Stimulated activated CD4-positive, alpha-beta T cell treated with anti-CD3 and anti-CD28 coated beads, Interleukin-4, amount 100 ng/mL, for 4 hours (primary cell): ENCODE measurements at places on chromosomes 11 and 22.

DNA sequence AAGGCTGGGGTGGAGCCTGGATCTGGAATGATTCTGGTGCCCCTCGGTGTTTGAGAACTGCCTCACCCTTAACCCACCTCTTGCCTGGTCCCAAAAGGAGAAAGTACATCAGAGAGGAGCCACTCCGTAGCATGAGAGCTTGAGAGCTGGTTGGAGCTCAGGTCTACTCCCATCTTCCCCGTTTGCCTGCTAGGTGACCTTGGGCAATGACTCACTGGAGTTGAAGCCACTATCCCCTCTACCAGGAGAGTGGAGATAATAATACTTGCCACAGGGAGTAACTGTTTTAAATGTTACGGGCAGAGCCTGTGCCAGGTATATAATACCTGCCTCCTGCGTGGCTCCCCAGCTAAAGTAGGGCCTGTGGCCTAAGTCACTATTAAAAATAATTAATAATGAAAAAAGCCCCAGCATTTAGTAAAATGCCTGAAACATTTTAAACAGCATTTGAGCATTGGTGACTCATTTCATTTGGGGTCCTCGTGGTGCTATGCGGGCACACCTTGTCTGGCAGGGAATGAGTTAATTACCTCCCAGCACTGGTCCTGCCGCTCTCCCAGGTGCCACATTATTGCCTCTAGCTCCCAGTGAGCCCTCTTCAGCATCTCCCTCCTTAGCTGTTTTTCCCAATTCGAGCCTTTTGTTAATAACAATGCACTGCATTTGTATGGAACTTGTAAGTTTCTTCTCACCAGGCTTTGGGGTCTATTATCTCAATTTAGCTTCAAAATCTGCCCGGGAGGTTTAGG is 22.5 kb downstream of the CYTH4 start:
- DNase-seq, result no peak

DNA sequence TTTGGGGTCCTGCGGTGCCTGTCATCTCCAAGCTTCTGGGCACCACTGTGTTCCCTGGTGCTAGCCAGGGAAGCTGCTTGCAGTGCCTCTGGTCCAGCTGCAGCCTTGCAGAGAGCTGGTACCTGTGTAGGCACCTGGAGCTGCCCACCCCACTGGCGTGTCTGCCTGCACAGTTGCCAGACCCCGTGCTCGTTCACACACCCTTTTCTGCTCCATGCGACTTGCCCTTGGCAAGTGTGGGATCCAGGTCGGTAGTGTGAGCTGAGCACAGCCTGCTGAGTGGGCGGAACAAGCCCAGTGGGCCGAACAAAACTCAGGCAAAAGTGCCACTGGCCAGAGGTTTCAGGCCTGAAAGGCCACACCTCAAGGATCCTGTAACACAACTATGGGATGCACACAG is 146.5 kb upstream of the MTMR2 start:
- no peak for DNase-seq

DNA sequence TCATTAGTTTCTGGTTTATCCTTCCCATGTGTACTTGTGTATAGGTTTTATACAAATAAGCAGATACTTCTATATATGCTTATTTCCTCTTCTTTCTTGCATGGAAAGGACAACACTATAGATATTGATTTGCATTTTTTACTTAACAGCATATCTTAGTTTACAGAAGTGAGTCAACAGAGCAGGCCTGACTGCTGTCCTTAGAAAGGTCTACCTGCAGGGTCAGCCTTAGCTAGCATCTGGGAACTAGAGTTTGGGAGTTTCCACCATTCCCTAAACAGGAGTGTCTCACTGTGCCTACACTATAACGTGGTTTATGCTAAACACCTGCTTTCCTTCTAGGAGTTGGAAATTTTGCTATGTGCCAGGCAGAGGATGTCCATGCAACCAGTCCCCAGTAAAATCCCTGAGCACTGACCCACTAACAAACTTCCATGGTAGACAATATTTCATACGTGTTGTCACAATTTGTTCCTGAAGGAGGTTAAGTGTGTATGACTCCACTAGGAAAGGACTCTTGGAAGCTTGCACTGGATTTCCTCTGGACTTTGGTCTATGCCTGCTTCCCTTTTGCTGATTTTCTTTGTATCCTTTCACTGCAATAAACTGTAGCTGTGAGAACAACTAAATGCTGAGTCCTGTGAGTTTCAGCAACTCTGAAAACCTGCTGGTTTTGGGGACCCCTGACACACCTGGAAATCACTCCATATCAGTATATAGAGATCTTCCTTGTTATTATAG is 17.7 kb downstream of the PRR14L start:
- DNase-seq, result no peak

DNA sequence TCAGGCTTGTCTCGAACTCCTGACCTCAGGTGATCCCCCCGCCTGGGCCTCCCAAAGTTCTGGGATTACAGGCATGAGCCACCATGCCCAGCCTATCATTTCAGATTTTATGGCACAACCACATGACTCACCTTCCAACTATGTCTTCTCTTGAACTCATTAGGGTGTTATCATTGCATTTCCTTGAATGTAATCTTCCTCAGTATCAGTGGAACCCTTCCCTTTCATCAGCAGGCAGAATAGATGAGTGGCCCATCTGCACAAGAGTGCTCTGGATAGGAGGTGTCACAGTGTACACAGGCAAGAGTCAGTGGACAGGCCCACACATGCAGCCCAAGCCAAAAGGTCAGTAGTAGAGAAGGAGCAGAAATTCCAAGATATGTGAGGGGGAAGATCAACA is 29.1 kb upstream of the AQP11 start:
- no peak for DNase-seq

DNA sequence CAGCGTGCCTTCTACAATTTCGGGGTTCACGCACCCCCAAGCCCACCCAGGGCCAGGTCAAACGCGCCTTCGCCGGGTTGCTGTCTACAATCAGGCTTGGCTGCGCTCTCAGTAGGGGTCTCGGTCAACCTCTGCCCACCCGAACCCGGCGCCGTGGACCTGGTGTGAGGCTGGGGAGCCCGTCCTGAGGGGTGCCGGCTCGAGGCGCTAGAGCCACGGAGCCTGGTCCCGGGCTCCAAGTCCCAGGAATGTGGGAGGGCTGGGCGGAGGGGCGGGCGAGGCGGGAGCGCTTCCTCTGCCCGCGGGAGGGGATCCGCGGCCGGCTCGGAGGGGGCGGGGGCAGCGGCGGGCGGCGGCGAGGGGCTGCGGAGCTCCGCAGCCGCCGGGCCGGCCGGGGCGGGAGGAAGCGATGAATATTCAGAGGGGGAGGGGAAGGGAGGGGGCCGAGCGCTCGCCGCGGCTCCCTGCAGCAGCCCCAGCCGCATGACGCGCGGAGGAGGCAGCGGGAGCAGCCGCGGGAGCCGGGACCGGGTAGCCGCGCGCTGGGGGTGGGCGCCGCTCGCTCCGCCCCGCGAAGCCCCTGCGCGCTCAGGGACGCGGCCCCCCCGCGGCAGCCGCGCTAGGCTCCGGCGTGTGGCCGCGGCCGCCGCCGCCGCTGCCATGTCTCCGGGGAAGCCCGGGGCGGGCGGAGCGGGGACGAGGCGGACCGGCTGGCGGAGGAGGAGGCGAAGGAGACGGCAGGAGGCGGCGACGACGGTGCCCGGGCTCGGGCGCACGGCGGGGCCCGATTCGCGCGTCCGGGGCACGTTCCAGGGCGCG is at the start of gene PTPRJ:
PTPRJ (plus strand) TSS at position 472 of the 819 bp plus-strand sequence. CDS start 354 bp downstream, outside the sequence.
- peak; percentile 48 for DNase-seq

DNA sequence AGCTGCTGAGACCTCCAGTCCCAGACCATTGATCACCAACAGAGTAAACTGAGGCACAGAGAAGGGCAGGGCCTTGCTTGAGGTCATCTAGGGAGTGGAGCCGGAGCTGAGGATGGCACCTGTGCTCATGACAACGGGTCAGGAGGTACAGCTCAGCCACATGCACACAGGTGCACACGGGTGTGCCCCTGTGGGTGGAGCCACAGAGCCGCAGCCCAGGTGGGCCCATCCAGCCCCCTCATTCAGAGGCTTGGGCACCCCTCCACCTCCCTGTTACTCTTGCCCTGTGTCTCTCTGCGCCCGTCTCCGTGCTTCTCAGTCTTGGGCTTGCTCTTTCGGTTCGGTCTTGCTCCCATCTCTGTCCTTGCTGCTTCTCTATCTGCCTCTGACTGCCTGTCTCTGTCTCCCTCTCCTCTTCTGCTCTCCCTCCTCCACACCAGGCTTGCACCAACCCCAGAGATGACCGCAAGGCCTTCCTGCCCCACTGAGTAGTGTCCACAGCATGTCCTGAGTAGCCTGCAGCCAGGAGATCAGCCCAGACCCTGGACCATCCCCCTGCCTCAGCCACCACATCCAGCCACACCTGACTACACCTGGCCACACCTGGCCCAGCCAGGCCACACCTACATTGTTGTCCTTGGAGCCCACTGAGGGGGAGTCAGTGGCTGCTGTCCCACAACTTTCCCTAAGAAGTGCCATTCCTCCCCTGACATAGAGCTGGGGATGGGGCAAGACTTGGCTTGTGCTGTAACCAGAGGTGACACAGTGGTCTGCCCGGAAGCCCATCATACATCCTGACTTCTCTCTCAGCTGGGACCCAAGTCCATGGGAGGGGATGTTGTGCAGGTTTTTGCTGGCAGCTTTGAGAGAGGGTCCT is 39.3 kb upstream of the CRYBB3 start:
- DNase-seq, result no peak

GRCh38 chr22:42273855-42274451 is 3.5 kb upstream of the TCF20 start:
- no peak for DNase-seq

GRCh38 chr11:111573821-111574249 is 28.4 kb upstream of the SIK2 start:
- no peak for DNase-seq

GRCh38 chr11:69053546-69054396 is 5.0 kb downstream of the TPCN2 start:
- DNase-seq, result no peak

- DNase-seq, result no peak
Observed at GRCh38 chr11:32400670-32401369, 34.5 kb downstream of the WT1 start.

- no peak for DNase-seq
Observed at GRCh38 chr22:47160781-47161520, 398.5 kb downstream of the TBC1D22A start.

GRCh38 chr11:35250621-35251020 is 111.7 kb downstream of the CD44 start:
- DNase-seq, result no peak

DNA sequence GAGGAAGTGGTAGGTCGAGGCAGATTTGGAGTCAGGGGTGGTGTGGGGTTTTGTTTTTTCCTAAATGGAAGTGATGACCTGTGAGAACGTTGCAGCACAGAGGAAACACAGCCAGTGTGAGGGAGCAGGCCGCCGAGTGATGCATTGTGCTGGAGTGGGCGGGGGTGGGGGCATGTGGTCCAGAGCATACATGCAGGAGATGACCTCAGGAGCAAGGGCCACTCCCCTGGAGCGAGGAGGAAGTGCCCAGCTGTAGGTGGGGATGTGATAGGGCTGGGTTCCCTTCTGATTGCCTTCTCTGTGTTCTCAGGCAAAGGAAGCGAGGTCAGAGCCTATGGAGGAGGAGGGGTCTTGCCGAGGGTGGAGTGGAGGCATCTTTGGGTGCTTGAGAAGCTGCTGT is 81.4 kb downstream of the PPP6R3 start:
- DNase-seq, result no peak

GRCh38 chr11:65654375-65655349 is 8.1 kb downstream of the RELA start:
- no peak for DNase-seq

- no peak for DNase-seq
Observed at GRCh38 chr11:68311160-68312116, 953 bp upstream of the LRP5 start.

DNA sequence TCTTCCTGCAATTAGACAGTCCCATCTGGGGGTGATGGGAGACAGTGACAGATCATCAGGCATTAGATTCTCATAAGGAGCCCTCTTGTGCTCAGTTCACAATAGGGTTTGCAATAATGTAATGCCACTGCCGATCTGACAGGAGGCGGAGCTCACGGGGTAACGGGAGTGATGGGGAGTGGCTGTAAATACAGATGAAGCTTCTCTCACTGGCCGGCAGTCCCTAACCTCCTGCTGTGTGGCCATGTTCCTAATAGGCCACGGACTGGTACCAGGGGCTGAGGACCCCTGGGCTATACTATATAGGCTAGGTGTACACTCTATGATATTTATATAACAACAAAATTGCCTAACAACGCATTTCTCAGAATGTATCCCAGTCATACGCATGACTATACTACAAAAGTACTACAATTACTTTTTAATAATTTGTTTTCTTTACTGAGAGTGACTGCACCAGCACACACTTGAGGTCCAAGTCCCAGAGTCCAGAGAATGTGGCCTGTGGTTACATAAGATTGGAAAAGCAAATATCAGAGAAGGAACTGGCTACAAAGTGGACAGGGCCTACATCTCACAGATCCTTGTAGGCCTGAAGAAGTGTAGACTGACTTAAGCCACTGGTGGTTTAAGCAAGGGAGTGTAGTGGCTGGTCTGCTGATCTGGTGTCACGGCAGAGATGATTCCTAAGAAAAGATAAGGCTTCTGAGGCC is 200.0 kb downstream of the LARGE1 start:
- no peak for DNase-seq

DNA sequence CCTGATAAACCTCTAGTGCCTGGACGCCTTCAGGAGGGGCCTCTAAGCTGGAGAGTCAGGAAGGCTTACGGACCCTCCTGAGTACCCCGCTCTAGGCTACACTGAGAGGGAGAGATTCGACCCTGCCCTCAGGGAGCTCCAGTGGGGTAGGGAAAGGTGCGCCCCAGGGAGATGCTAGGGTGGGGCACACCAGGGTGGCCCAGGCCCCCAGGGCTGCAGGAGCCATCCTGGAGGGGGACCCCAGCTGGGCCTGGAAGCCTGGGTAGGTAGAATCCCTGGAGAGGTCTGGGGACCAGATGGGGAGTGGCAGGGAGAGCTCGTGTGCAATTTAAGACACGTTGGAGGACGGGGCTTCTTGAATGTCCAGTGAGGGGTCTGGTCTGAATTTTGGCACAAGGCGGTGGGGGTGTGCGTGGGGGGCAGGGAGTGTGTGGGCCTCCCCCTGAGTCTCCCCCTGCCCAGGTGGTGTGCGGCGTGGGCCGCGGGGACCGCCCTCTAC is 4.7 kb downstream of the CARNS1 start:
- no peak for DNase-seq

DNA sequence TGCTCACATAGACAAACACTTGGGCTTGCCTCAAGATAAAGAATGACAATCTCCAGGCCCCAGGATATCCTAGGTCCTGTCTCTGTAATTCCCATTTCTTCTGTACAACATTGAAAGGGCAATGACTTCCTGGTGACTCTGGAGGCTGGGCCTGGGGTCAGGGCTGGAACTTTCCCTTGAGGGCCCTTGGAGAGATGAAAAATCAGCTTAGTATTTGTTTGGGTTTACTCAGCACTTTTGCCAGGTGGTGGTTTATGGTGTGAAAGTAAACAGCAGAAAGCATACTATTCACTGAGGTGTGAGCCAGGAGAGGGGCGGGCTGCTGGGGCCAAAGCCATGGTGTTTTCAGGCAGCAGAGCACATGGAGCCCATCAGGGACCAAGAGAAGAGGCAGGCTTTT is 214.7 kb upstream of the NARS2 start:
- no peak for DNase-seq

GRCh38 chr11:78192223-78192719 is 3.6 kb downstream of the USP35 start:
- DNase-seq, result no peak
